ENCODE measurements at places on chromosomes 5 and 9. TPM values are rescaled to one million over a fixed set of nuclear protein-coding genes. Genes with fewer than 3 reads are reported as not detected.

Gene CLTB
- polyA plus RNA-seq: 35.9 TPM

Gene TAF11L10
- not detected for polyA plus RNA-seq

Gene TAS2R1
- not detected for polyA plus RNA-seq

Gene FGD3
- polyA plus RNA-seq: 1.1 TPM

Gene PCDHGB3
- 2.1 TPM for polyA plus RNA-seq

Gene QRFP
- polyA plus RNA-seq: not detected

Gene GABRA1
- polyA plus RNA-seq: not detected

Gene CD274
- polyA plus RNA-seq: 6.7 TPM

Gene TXNDC8
- not detected for polyA plus RNA-seq

Gene SPATA31C1
- polyA plus RNA-seq: not detected

Gene PCDHB11
- polyA plus RNA-seq: 1.8 TPM

Gene RGS14
- polyA plus RNA-seq: 0.73 TPM

Gene MARVELD2
- polyA plus RNA-seq: 0.30 TPM

Gene IFNE
- not detected for polyA plus RNA-seq

Gene HRH2
- 1.2 TPM for polyA plus RNA-seq

Gene GDA
- 0.02 TPM for polyA plus RNA-seq

Gene ZNF483
- polyA plus RNA-seq: 5.0 TPM

Gene LCN9
- polyA plus RNA-seq: not detected

Gene SNCAIP
- polyA plus RNA-seq: 46.9 TPM

Data from ovary (tissue), 10 donors.